ENCODE measurements at places on chromosomes 2 and 18.
A peak's percentile ranks its signal among the peaks of the same experiment; 100 is the strongest.

DNA sequence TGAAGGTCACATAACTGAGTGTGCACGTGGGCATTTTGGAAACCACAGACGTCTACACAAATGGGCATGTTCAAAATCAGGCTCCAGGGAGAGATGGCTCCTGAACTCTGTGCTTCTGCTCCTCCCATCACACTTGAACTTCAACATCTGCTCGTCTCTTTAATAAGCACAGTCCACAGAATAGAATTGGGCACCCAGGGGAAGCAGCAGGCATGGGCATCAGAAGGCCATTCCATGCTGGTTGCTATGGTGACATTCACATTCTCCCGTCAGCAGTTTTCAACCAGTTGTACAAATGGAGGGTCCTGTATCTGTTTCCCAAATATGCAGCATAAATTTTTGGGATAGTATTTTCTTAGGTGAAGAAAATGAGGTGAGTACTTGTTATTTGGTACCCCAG, 183.7 kb upstream of the COPS8 start:
- DNase-seq: no peak

GRCh38 chr18:48818329-48819254, 132.2 kb downstream of the SMAD7 start:
- DNase-seq: no peak

DNA sequence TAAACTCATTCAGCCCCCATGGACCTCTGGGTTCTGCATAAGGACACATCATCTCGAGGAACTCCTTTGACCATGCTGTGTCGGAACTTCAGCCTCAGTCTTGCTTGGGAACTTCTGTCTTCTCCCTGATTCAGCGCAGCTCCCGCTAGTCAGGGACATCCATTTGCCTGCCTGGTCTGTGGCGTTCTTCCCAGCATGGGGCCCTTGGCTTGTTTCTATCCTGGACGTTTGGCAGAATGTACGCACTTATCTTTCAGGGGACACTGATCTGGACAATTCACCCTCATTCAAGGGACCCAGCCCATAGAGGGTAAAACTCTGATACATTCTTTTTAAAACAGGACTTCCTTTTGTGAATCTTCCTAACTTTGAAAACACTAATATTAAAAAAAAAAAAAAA, 75.8 kb upstream of the WIPF1 start:
- no peak for DNase-seq

GRCh38 chr2:216632952-216633615, at the start of gene IGFBP2:
Gene IGFBP2, plus strand, starts transcription at chr2:216633420. Its CDS starts 104 bp downstream, at chr2:216633524.
- no peak for DNase-seq

DNA sequence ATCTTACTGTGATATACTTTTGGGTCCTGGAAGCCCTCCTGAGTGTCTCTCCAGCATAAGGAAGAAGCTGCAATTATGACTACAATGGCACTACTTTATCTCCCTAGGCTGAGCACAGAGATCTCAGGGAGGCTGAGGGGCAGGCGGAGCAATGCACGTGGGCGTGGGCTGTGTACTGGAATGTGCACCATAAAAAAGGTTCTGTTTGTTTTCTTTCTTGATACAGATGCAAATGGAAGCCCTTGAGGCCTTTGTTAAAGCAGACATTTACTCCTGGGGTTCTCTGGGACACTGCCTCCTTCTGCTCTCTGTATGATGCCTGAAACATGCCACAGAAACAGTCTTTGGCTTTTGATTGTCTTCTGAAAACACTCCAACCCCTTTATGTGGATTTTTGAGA, 79.1 kb upstream of the DLX2 start:
- no peak for DNase-seq

GRCh38 chr18:7566567-7567473, at the start of gene PTPRM:
Gene PTPRM, plus strand, starts transcription at chr18:7567316. Its CDS starts 503 bp downstream, at chr18:7567819.
- DNase-seq: peak; percentile 75

- peak; percentile 79 for DNase-seq
Observed at GRCh38 chr2:75459565-75460310, 101.0 kb downstream of the EVA1A start.

DNA sequence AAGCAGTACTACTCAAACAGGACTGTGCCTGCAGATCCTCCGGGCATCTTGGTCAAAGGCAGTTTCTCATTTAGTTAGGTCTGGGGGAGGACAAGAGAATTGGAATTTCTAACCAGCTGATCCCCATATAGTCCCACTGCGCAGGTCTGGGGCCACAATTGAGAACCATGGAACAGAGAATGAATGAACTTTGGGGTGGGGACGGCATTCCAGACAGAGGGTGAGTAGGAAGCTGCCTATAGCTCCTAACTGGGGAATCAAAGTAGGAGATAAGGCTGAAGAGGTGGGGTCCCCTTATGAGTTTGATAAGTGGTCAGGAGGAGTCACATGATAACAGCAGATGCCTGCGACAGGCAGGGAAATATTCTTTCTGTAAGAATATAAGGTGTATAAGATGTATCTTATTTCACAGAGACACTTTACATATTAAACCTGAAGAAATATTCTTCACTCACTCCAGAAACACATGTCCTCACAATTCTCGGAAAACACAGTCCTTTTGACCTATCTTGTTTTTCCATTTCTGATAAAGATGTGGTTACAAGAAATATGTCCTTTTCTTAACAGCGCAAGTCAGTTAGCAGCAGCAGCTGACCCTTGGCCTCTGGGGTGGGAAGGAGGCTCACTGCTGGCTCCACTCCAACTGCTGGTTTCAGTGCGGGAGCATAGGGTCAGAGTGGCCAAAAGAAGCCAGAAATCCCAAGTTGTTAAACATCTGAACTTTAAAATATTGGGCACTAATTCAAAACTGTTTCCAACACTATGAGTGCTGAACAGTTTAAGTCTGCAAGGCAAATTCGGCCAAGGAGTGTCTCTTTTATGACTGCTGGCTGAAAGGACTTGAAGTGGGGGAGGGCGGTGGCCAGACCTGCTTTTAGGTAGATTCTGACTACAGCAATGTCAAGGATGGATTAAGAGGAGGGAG, 12.6 kb upstream of the TMEM214 start:
- no peak for DNase-seq

DNA sequence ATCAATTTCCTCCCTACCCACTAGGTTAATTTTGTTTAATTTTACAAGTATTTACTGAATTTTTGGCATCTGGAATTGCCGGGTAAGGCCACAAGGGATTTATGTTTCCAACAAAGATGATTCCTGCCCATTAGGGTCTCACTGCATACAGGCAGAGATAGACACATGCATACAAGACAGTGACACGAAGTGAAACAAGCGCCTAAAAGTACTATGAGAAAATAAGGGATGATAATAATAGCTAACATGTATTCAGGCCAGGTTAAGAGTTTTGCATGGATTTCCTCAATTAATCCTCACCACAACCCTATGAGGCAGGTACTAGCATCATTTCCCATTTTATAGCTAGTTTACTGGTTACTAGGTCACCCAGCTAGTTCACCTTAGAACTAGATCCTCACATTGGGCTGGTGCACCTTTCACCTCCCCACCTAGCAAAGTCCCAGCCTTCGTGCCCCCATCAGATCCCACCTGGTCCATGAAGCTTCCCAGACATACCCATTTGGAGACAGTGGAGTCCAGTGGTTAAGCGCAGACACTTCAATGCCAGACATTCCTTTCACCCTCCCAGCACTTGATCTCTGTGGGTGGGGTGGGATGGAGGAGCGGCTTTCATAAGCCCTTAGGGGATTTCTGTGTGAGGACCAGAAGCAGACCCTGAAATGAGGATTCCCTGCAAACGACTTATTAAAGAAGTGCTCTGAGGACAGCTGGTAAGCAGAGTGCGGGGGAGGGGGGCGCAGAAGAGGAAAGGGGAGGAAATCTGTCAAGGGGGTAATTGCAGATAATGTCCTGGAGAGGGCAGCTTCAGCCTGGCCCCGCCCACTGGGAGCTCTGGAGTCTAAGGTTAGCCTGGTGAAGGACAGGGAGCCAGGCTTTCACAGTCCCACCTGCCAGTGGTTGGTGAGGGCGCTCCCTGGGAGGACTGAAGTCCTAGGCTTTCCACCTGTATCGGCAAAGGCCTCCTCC, 5.8 kb upstream of the DGUOK start:
- no peak for DNase-seq
